ENCODE measurements at places on chromosomes 2 and 18.

- no peak overlapping the region for H3K4me3 ChIP-seq
- peak; percentile 93 for DNase-seq
- H3K36me3 ChIP-seq, result no peaks in the 10 kb centered on the region
- peaks cover 47% of the 10 kb centered on the region for H3K4me1 ChIP-seq
Observed at GRCh38 chr2:238942080-238942725, 94.3 kb downstream of the TWIST2 start.

GRCh38 chr2:68357605-68358337 lies 7.3 kb upstream of the PLEK start:
- H3K27ac ChIP-seq, result no peak overlapping the region
- H3K4me1 ChIP-seq, result no peaks in the 10 kb centered on the region
- no peak for DNase-seq
- H3K36me3 ChIP-seq, result no peaks in the 10 kb centered on the region
- no peak overlapping the region for H3K4me3 ChIP-seq

DNA sequence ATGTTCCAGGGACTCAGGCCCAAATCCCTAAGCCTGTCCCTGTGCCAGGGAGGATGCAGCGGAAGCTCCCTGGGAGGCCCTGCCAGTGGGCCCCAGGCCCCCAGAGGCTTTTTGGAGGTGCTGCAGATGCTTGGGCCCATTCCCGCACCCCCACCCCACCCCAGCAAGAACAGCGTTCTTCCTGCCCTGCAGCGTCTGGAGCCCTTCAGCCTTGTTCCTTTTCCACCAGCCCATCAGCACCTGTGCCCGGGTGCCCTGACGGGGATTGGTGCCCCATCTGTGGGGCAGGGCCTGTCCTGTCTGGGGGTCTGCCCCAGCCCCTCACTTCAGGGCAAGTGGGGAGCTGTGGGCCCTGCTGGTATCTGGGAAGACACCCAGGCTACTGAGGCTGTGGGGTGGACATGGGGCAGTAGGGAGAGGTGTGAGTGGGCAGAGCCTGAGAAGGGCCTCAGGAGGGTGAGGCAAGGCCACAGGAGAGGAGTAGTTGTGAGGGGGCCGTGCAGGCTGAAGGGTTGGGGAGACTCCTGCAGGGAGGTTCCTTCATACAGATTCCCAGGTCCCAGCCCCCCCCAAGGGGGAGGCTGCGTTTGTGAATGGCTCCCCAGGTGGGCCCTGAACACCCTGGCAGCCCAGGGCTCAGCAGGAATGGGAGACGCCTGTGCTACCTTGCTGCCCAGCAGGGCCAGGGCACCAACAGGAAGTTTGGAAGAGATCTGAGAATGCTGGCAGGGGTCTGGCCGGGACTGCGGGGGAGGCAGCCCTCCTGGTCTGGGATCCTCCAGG lies 2.4 kb downstream of the RNPEPL1 start:
- H3K27ac ChIP-seq, result no peak overlapping the region
- H3K4me3 ChIP-seq, result no peak overlapping the region
- H3K4me1 ChIP-seq, result peaks cover 60% of the 10 kb centered on the region
- no peaks in the 10 kb centered on the region for H3K27me3 ChIP-seq
- peaks cover 12% of the 10 kb centered on the region for H3K36me3 ChIP-seq
- DNase-seq, result no peak

GRCh38 chr2:239106314-239106908 lies 258.5 kb downstream of the TWIST2 start:
- H3K27me3 ChIP-seq, result no peaks in the 10 kb centered on the region
- H3K36me3 ChIP-seq, result peaks cover 53% of the 10 kb centered on the region
- DNase-seq, result no peak
- H3K4me1 ChIP-seq, result no peaks in the 10 kb centered on the region
- no peak overlapping the region for H3K4me3 ChIP-seq

- peaks cover 22% of the 10 kb centered on the region for H3K4me1 ChIP-seq
- H3K36me3 ChIP-seq, result peaks cover 4% of the 10 kb centered on the region
- H3K27me3 ChIP-seq, result no peaks in the 10 kb centered on the region
- no peak overlapping the region for H3K4me3 ChIP-seq
Observed at GRCh38 chr2:232586943-232587505, 36.5 kb downstream of the EIF4E2 start.

- H3K4me3 ChIP-seq, result no peak overlapping the region
- peaks cover 19% of the 10 kb centered on the region for H3K4me1 ChIP-seq
- DNase-seq, result no peak
- no peaks in the 10 kb centered on the region for H3K36me3 ChIP-seq
- peaks cover 16% of the 10 kb centered on the region for H3K27me3 ChIP-seq
Observed at GRCh38 chr2:218877331-218877730, 3.3 kb upstream of the WNT10A start.

DNA sequence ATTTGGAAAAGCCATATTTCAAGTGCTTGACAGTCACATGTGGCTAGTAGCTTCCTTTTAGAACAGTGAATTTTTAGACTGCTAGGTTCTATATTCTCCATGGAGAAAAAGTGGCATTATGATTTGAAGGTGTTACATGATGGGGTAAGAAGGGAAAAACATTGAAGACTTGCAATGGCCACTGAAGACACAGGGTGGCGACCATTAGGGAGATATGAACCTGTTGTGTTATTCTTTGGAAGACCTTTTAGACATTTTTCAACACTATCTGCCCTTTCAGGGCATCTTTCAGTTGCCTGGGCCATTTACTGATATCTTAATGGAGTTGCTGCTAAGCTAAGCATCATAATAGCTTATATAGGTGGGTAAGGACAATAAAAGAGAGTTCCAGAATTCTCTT lies 1387.2 kb downstream of the SUCLG1 start:
- H3K4me3 ChIP-seq, result no peak overlapping the region
- no peaks in the 10 kb centered on the region for H3K4me1 ChIP-seq
- no peaks in the 10 kb centered on the region for H3K36me3 ChIP-seq
- DNase-seq, result no peak
- H3K27ac ChIP-seq, result no peak overlapping the region

GRCh38 chr18:13530879-13531387 lies 195.4 kb downstream of the FAM210A start:
- H3K27me3 ChIP-seq, result no peaks in the 10 kb centered on the region
- peaks cover 15% of the 10 kb centered on the region for H3K4me1 ChIP-seq
- H3K4me3 ChIP-seq, result no peak overlapping the region

DNA sequence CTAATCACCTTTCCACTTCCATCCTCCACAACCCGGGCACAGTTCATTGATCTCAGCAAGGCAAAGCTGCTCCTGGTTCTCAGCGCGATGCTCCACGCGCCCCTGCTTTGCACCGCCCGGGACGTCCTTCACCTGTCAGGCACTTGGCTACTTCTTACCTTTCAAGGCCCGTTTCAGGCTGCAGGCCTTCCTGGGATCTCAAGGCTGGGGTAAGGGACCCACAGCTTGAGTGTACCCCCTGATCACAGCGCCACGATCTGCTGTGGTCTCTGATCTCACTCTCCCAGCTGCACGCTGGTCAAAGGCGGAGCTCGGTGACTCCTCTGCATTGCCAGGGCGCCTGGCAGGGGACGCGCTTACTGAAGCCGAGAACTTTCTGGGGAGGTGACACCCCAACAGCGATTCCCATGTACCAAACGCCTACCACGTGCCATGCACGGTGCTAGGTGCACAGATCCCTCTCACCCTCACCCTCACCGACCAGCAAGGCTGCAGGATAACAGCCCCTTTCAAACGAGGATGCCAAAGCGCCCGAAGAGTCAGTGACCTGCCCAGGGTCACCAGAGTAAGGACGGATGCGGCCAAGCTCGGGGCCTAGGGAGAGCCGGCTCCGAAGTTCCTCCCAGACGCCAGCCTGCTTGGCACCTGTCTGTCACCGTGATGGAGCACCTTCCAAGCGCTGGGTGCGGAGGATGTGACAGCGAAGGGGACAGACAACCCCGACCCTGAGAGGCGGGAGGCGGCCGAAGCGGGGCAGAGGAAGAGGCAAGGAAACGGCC lies 818 bp downstream of the ITGB1BP1 start:
- H3K27me3 ChIP-seq, result no peaks in the 10 kb centered on the region
- H3K4me1 ChIP-seq, result peaks cover 59% of the 10 kb centered on the region
- H3K4me3 ChIP-seq, result peak overlapping the region; percentile 67
- DNase-seq, result no peak

- no peak overlapping the region for H3K4me3 ChIP-seq
- no peak overlapping the region for H3K27ac ChIP-seq
- no peaks in the 10 kb centered on the region for H3K27me3 ChIP-seq
- H3K36me3 ChIP-seq, result no peaks in the 10 kb centered on the region
- no peak for DNase-seq
Observed at GRCh38 chr2:154620471-154620870, 78.0 kb upstream of the KCNJ3 start.

DNA sequence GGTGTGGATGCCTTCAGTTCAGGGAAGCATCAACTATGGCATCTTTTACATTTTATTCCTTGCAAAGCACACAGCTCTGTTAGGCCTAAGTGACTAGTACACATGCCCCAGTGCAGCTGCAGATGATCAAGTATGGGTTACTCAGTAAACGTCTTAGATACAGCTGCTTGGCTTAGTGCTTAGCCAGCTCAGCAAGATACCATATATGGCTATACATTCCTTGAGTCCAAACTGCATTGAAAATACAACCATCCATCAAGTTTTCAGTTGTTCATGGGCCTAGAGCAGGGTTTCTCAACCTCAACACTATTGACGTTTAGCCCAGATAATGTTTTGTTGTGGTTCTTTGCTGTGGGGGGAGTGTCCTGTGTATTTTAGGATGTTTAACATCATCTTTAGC lies 769.9 kb downstream of the TSN start:
- H3K4me1 ChIP-seq, result no peaks in the 10 kb centered on the region
- no peaks in the 10 kb centered on the region for H3K36me3 ChIP-seq
- no peak overlapping the region for H3K4me3 ChIP-seq
- DNase-seq, result no peak
- no peak overlapping the region for H3K27ac ChIP-seq

- H3K27me3 ChIP-seq, result no peaks in the 10 kb centered on the region
- H3K36me3 ChIP-seq, result no peaks in the 10 kb centered on the region
- H3K27ac ChIP-seq, result peak overlapping the region; percentile 90
Observed at GRCh38 chr2:200509235-200509611, 645 bp downstream of the KCTD18 start.

DNA sequence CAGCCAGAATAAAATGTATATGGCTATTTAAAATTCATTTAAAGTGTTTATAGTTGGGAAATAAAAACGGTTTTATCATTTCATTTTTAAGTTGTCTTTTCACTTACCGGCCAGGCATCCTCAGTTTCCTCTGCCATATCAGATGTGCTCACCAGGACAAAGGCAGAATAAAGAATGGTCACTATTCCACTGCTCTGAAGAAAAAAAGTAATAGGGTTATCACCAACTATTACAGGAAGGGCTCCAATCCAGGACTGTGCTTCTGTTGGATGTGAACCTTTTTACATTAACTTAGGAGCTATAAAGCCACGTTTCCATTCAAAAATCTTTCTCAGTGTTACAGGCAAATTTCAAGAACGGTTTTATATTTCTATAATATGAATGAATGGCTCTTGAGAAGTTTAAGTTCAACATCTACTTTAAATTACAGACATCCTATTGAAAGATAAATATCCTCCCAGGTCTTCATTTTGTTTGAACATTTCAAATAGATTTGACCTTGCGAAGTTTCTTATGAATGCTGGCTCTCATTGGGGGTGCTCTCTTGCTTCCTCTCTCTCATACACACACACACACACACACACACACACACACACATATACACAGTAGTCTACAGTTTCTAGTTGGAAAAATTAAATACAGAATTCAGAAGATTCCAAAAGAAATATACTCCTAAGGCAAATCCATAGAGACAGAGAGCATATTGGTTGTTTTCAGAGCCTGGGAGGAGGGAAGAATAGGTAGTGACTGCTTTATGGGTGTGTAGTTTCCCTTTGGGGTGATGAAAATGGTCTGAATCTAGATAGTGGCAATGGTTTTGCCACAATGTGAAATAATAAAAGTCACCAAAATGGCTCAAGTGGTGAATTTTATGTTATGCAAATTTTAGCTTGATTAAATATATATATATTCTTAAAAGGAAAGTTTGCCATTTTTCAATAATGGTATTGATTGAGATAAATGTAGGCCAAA lies 2.9 kb upstream of the SLC40A1 start:
- peaks cover 17% of the 10 kb centered on the region for H3K4me1 ChIP-seq
- H3K27ac ChIP-seq, result no peak overlapping the region
- H3K27me3 ChIP-seq, result no peaks in the 10 kb centered on the region
- H3K4me3 ChIP-seq, result no peak overlapping the region
- no peak for DNase-seq
- H3K36me3 ChIP-seq, result no peaks in the 10 kb centered on the region

GRCh38 chr2:70188460-70188859 lies 2.4 kb downstream of the C2orf42 start:
- H3K27me3 ChIP-seq, result no peaks in the 10 kb centered on the region
- peaks cover 3% of the 10 kb centered on the region for H3K4me1 ChIP-seq
- H3K27ac ChIP-seq, result no peak overlapping the region
- H3K36me3 ChIP-seq, result no peaks in the 10 kb centered on the region
- no peak overlapping the region for H3K4me3 ChIP-seq
- DNase-seq, result no peak

- H3K4me3 ChIP-seq, result no peak overlapping the region
- no peaks in the 10 kb centered on the region for H3K36me3 ChIP-seq
- DNase-seq, result no peak
- no peaks in the 10 kb centered on the region for H3K27me3 ChIP-seq
- H3K4me1 ChIP-seq, result peaks cover 13% of the 10 kb centered on the region
- H3K27ac ChIP-seq, result no peak overlapping the region
Observed at GRCh38 chr2:199756211-199756610, 94.8 kb downstream of the FTCDNL1 start.

DNA sequence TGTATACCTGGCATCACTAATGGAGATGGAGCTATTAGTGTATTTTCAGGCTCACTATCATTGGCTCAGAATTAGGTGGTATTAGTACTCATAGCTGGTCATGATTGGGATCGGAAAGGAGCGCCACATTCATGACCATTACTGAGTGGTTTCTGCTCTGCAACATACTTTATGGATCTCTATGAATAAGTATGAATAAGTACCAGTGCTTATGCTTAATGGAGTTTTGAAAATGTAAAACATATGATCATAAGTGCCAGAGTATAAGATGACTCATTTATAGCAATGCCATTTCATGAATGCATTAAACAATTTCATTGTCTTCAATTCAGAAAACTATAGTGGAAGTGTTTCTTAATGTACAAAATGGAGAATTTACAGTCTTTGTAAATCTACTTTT lies 156.7 kb downstream of the GALNT3 start:
- H3K36me3 ChIP-seq, result no peaks in the 10 kb centered on the region
- no peaks in the 10 kb centered on the region for H3K27me3 ChIP-seq
- no peak for DNase-seq
- no peak overlapping the region for H3K27ac ChIP-seq
- H3K4me3 ChIP-seq, result no peak overlapping the region
- H3K4me1 ChIP-seq, result peaks cover 10% of the 10 kb centered on the region

GRCh38 chr2:14454202-14454601 lies 178.3 kb upstream of the LRATD1 start:
- H3K27ac ChIP-seq, result no peak overlapping the region
- H3K4me3 ChIP-seq, result no peak overlapping the region
- H3K4me1 ChIP-seq, result no peaks in the 10 kb centered on the region
- no peak for DNase-seq
